ENCODE measurements at places on chromosomes 3 and 15.

GRCh38 chr3:8996681-8997121 lies 33.4 kb upstream of the RAD18 start:
- peak; percentile 40 for DNase-seq

DNA sequence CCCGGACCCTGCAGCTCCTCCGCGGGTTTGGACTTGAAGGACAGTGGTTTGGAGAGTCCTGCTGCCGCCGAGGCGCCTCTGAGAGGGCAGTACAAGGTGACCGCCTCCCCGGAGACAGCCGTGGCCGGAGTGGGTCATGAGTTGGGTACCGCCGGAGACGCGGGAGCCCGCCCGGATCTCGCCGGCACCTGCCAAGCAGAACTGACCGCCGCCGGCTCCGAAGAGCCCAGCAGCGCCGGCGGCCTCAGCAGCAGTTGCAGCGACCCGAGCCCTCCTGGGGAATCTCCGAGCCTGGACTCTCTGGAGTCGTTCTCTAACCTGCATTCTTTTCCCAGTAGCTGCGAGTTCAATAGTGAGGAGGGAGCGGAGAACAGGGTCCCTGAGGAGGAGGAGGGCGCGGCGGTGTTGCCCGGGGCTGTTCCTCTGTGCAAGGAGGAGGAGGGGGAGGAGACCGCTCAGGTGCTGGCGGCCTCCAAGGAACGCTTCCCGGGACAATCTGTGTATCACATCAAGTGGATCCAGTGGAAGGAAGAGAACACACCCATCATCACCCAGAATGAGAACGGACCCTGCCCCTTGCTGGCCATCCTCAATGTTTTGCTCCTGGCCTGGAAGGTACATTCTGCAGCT lies 634 bp downstream of the MINDY2 start:
- no peak for DNase-seq

GRCh38 chr3:39216176-39216790 lies 23.9 kb upstream of the XIRP1 start:
- no peak for DNase-seq

- DNase-seq: no peak
Observed at GRCh38 chr15:85943791-85944190, 135.9 kb upstream of the AGBL1 start.

GRCh38 chr3:57805674-57806073 lies 49.6 kb downstream of the SLMAP start:
- peak; percentile 74 for DNase-seq

GRCh38 chr15:98446083-98446482 lies 202.3 kb upstream of the IGF1R start:
- DNase-seq: no peak

GRCh38 chr3:119098619-119099222 lies 47.2 kb upstream of the TEX55 start:
- peak; percentile 58 for DNase-seq

DNA sequence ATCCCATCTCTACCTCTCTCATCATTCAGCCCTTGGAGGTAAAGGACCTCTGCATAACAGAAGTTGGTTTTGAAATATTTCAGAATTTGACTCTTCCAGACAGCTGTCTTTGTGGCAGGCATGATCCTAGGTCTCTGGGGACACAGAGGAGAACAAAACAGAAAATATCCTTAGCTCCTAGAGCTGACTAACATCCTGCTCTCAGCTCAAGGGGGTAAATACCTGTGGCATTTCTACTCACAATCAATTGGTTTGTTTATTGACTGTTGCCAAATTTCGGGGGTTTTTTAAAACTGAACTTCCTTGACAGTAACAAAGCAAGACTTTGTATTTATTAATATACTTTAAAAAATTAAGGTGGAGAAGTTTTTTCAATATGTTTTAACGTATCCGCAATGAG lies 78.8 kb downstream of the EOMES start:
- DNase-seq: no peak

DNA sequence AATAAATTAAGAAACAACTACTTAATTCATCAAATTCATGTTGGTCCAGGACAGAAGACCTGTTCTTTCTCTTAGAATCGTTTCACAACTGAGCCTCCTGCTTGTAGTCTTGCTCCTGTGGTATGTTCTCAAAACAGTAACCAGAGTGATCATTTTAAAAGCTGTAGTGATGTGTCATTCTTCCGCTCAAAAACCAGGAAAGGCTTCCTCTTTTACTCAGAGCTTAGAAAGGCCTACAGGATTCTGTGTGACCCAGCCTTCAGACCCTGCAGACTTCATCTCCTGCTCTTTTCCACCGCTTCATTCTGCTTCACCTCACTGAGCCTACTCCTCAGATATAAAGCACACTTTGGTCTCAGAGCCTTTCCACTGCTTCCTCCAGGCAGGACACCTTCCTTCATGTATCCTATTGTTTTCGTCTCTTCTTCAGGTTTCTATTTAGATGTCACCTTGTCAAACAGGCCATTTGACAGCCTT lies 22.7 kb downstream of the ST6GAL1 start:
- DNase-seq: peak; percentile 69

DNA sequence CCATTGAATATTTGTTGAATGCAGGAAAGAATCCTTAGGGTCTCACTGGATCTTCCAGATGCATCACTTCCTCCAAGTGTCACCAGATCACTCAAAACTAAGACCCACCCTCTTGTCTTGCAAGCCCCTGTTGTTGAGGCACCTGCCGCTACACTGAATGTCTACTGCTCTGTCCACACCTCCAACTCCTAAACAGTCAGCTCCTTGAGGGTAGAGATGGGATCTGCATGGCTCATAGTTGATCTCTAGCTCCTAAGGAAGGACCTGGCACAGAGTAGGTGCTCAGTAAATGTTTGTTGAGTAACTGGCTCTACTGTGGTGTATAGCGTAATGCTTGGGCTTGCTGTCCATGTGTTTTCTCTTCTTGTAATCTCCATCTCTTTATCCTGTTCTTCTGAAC lies 8.8 kb downstream of the SLC6A20 start:
- no peak for DNase-seq

DNA sequence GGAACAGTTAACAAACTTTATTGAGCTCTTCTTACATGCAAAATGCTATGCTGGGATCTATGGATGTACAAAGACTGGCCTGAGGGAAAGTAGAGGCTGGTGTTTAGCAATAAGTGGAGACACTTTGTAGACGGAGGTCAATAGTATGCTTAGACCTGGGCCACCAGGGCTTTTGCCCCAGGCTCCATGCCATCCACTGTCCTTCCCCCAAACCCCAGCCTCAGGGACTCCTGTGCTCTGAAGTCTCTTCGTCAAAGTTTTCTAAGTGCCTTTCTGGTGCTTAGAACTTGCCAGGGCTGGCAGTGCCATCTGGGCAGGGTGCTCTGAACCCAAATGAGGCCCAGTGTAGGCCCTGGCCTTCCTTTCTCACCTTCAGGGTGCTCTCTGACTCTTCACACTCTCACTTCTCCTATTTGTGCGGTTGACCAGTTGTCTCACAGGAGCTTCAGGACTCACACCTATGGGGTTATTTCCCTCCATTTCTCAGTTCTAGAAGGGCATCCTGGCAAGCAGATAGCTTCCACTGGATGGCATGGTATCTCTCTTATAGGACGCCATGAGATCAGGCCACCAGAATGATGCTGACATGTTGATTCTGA lies 21.8 kb upstream of the KCNAB1 start:
- no peak for DNase-seq

GRCh38 chr3:177108648-177109047 lies 88.6 kb downstream of the TBL1XR1 start:
- DNase-seq: no peak

DNA sequence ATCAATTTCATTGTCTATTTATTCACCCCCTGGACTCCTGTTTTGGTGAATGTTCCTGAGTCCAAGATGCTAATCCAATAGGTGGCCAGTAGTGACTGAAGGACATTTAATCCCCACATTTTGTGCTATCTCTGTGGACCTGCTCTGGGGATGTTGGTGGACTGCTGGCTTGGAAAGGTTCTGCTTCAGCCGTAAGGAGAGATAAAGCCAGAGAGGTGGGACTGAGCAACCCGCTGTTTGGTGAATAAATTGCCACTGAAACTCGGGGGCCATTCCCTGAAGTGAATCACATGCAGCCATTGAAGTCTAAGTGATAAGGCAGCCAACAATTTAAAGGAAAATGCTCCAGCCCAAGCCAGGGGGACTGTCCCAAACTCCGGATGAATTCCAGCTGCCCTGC lies 1.6 kb upstream of the ABHD6 start:
- DNase-seq: no peak

- no peak for DNase-seq
Observed at GRCh38 chr3:140338916-140339315, 338.9 kb upstream of the TRIM42 start.

- no peak for DNase-seq
Observed at GRCh38 chr3:7447197-7447769, 586.4 kb downstream of the GRM7 start.

- peak; percentile 87 for DNase-seq
Observed at GRCh38 chr3:171862993-171863521, 19.9 kb downstream of the TMEM212 start.

GRCh38 chr3:187743195-187744141 lies 1.8 kb downstream of the BCL6 start:
- DNase-seq: peak; percentile 82

GRCh38 chr15:73127302-73127936 lies 75.2 kb downstream of the NEO1 start:
- DNase-seq: peak; percentile 46

- DNase-seq: no peak
Observed at GRCh38 chr3:111690242-111690641, 95.1 kb upstream of the ZBED2 start.

GRCh38 chr3:5565026-5565425 lies 377.5 kb downstream of the EDEM1 start:
- DNase-seq: no peak

DNA sequence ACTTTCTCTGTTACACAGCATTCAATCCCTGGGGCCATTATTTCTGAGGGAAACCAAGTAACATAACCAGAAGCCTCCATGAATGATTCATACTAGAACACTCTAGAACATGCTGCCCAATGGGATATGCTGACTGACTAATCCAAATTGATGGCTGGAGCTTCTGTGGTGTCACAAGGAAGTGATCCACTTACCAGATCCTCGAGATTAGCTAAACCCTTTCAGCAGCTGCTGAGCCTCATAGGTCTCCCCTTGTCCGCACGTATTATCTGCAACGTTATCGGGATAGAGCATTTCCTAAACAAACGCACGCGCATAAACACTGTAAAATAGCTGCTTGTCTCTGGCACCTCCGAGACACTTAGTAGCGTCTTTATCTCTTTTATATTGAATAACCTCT lies 61.2 kb upstream of the PROK2 start:
- DNase-seq: no peak

GRCh38 chr3:176953106-176954060 lies 243.9 kb downstream of the TBL1XR1 start:
- peak; percentile 64 for DNase-seq

GRCh38 chr3:120432150-120432860 lies 18.5 kb downstream of the FSTL1 start:
- DNase-seq: peak; percentile 94

DNA sequence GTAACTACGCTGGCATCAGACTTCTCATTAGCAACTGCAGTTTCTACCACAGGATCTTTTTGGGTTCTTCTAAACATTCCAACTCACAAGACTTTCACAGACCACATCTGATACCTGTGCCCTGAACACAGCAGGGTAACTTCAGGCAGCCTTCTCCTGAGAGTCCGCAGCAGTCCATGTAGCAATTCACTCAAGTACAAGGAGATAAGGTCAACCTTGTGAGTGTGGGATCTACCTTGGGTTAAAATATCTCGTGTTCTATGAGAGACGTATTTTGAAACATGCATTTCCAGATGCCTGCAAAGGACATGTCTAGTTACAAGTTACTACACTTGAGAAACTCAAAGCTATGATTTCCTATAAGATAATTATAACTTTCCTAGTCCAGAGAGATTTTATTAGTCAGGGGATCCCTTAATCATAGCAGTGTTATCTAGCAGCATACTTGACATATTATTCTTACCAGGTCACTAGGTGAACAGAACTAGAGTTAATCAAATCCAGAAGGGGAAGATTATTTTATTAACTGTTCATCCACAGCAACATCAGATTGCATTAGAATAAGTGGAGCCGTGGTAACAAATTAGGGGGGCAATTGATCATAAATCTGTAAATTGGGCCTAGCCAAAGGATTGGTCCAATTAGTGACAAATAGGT lies 66.4 kb downstream of the ASTE1 start:
- DNase-seq: no peak

DNA sequence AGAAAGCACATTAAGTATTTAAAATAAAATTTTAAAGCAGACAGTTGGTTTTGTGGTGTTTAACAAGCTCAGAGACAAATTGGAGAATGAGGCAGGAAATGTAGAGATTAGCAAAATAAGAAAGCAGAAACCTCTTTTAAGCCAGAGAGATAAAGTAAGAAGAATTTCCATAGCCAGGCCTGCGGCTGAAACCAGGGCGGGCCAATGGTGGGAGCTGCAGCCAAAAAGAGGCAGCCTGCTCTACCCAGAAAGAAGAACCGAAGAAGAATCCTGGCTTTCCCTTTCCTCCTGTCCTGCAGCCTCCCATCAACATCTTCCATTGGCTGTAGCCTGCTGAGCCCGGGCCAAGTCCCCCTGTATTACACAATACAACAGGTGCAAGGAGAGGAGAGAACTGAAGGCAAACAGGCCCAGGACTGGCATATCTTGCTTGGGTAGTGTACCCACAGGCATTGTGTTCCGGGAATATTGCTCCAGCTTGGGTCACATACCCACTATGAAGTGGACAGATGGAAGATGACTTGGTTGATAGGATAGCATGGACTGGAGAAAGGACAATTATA lies 11.5 kb upstream of the TFG start:
- DNase-seq: no peak

DNA sequence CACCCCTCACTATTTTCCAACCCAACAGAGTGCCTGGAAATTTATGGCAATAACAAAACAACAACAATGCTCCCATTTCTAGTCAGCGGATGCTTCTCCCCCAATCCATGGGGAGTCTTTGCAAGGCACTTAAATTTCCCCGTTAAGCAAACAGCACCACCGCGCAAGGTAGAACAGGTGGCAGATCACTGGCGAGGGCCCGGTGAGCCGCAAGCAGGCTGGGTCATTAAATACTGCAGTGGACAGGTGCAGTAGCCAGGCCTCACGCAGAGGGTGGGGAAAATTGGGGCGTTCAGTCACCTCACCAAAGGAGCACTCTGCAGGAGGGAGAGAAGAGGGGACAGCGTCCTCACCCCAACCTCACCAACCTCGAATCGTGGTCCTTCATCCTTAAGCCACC lies 147.5 kb downstream of the NTRK3 start:
- DNase-seq: no peak

GRCh38 chr15:60525341-60526039 lies 46.5 kb upstream of the ICE2 start:
- peak; percentile 10 for DNase-seq

- DNase-seq: peak; percentile 75
Observed at GRCh38 chr3:149967086-149967685, 3.5 kb downstream of the PFN2 start.
